Caki2 (cell line): ENCODE measurements at places on chromosomes 3 and 15. TPM values are rescaled to one million over a fixed set of nuclear protein-coding genes. Genes with fewer than 3 reads are reported as not detected.

Gene CD200R1L
- not detected in 2 replicates for total RNA-seq

- no peak for DNase-seq
Observed at GRCh38 chr3:62363275-62363674, 10.1 kb downstream of the FEZF2 start.

Gene FILIP1L
- not detected in 2 replicates for total RNA-seq

Gene FOXB1
- total RNA-seq: not detected in 2 replicates

GRCh38 chr15:39194106-39194830 is 386.6 kb upstream of the THBS1 start:
- DNase-seq: no peak

GRCh38 chr3:77412021-77412438 is 372.1 kb downstream of the ROBO2 start:
- no peak for DNase-seq

DNA sequence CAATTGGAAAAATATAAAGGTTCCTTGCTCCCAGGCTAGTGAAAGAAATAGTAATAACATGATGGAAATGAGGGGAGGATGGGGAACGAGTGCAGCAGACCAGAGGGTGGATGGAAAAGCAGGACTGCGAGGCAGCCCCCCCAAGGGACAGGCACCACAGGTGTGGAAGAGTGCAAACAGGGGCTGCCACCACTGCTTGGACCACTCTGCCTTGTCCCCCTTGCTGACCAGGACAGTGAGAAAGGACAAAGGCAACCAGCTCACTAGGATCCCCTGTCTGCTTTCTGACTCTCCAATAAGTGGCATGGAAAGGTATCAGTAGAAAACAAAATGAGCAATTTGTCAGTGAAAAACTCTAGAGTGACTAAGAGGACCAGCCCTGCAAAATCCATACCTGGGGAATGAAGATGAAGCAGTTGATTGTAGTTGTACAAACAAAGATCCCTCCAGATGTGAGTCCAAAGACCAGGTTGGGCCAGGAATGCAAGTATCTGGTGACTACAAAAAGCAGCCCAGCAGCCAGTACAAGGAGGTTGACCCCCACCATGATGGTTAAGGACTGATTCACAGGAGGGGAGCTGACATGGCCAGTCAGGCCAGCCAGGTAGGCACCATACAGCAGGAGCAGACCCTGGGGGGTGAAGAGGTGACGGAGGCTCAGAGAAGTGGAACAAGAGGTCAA is 86.6 kb upstream of the GSK3B start:
- no peak for DNase-seq

DNA sequence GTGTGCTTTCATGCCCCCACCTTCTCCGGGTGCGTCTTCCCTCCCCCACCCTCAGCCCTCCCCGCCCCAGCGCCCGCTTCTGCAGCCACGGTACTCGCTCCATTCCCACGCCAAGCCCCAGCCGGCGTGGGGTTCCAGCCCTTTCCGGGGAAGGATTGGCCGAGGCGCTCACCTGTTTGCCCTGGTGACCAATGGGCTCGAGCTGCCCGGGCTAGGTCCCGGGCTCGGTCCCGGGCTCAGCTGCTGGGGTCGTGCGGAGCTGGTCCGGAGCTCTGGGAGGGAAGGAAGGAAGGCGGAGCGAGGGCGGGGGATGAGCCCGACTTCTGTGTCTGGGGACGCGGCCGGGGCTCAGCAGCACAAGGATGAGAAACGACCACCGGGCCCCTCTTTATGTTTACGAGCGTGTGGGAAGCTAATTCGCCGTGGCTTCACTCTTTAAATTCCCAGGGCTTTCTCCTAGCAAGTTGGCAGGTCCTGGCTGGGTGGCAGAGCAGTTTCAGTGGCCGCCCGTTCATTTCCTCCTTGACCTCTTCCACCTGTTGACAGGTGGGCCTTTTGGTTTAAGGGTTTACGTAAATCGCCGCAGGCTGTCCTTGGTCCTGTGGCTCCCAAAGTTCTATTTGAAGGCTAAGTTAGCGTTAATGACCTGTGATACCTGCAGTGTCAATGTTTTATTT is at the start of gene IGSF10:
Gene IGSF10, minus strand, starts transcription at position 288 of the 677 bp plus-strand sequence. CDS start 2,352 bp downstream, outside the sequence.
- DNase-seq: no peak

Gene DUOXA1
- not detected in 2 replicates for total RNA-seq
